Muscle of back (tissue), 13 donors: ENCODE measurements at places on chromosomes 11 and 22. TPM values are rescaled to one million over a fixed set of nuclear protein-coding genes. Genes with fewer than 3 reads are reported as not detected.

DNA sequence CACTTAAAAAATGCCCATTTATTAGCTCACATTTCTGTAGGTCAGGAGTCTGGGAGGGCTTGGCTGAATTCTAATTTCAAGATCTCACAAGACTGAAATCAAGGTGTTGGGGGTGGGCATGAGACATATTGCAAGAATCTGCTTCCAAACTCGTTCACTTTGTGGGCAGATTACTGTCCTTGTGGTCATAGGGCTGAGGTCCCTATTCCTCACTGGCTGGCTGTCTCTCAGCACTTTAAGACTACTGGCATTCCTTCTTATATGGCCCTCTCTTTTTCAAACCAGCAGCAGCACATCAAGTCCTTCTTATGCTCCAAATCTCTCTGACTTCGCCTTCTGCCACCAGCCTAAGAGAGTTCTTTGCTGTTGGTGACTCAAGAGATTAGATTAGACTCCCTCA is 27.8 kb upstream of the MYOD1 start:
- no peak for DNase-seq

DNA sequence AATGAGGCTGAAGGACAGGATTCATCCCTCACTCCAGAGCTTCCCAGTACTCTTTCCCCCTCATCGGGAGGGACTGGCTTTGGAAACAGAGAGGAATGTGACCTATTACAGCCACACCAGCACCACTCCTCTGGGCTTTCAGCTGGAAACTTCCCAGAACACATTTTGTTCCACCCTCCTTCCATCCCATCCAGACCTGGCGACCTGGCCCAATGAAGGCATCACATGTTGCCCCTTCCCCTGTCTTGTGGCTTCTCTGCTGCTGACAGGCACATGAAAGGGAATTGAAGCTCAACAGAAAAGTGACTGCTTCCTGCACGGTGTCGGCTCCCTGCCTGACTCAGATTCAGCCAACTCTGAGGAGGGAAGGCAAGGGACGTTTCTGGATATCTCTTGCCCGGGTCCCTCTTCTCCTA is 19.1 kb downstream of the IRAG1 start:
- no peak for DNase-seq

HORMAD2 gene
- polyA plus RNA-seq = not detected

DNA sequence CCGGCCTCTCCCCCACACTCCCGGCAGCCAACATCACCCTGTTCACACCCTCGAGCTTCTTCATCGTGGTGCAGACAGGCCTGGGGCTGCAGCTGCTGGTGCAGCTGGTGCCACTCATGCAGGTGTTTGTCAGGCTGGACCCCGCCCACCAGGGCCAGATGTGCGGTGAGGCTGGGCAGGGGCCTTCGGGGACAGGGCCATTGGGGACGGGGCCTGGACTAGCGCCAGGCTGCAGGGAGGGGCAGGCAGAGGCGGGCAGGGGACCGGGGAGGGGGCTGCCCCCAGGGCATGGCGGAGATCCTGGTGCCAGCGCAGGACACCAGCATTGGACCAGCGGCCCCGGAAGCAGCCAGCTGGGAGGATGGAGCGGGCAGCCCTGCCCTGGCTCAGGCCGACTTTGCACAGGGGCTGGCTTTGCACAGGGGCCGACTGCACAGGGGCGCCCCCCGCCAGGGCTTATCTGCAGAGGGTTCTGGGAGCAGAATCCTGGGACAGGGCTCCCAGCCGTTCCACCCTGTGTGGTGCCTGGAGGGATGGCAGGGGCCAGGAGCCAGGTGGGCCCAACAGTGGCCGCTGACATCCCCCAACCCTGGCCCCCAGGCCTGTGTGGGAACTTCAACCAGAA is 8.6 kb downstream of the MUC5B start:
- DNase-seq = no peak

FAM181B gene
- polyA plus RNA-seq = 0.12 TPM

- no peak for DNase-seq
Measured at GRCh38 chr22:38564669-38565068, 5.3 kb downstream of the DMC1 start.

MALAT1 gene
- polyA plus RNA-seq = 169 TPM

MUC5B gene
- polyA plus RNA-seq = 0.12 TPM

GRCh38 chr22:23032658-23033057 is 37.7 kb upstream of the GNAZ start:
- no peak for DNase-seq

FOSL1 gene
- not detected for polyA plus RNA-seq

GRCh38 chr11:132073787-132074186 is 703.4 kb downstream of the NTM start:
- no peak for DNase-seq

GRCh38 chr11:70916351-70916750 is 336.0 kb downstream of the SHANK2 start:
- no peak for DNase-seq

ZNF214 gene
- 1.9 TPM for polyA plus RNA-seq

VPS26B gene
- polyA plus RNA-seq = 36.3 TPM

DNA sequence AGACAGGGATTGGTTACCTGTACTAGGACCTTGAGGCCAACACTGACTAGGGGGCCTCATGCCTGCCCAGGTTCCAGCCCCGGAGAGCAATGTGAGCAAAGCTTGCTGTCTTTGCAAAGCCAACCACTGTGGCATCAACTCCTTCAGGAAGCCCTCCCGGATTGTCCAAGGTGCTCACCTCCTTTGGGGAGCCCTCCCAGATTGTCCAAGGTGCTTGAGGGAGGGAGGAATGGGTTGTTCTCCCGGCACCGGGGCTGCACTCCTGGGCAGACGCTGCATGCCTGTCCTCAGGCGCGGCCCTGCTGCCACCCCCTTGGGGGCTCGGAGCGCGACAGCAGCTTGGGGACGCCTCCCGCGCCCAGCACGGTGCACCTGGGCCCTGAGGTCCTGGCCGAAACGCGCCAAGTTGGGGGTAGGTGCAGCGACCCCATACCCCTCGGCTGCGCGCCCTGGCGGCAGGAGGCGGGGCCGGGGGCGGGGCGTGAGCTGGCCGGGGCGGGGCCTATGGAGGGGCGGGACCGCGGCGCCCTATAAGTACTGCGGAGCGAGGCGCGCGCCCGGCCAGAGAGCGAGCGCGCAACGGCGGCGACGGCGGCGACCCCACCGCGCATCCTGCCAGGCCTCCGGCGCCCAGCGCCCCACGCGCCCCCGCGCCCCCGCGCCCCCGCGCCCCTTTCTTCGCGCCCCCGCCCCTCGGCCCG is at the start of gene CD81:
Gene CD81, plus strand, starts transcription at position 560 of the 701 bp plus-strand sequence. CDS start 240 bp downstream, outside the sequence.
- no peak for DNase-seq

- no peak for DNase-seq
Measured at GRCh38 chr22:22936915-22937656, 49.5 kb downstream of the IGLL5 start.

- no peak for DNase-seq
Measured at GRCh38 chr11:102749101-102749722, 24.5 kb upstream of the MMP8 start.

SLC22A25 gene
- not detected for polyA plus RNA-seq

KCNJ1 gene
- 0.07 TPM for polyA plus RNA-seq

B3GAT1 gene
- 0.31 TPM for polyA plus RNA-seq

- DNase-seq = no peak
Measured at GRCh38 chr22:39777716-39778454, 115.7 kb downstream of the ENTHD1 start.

- no peak for DNase-seq
Measured at GRCh38 chr11:62567018-62567633, 6.6 kb downstream of the EEF1G start.

DNA sequence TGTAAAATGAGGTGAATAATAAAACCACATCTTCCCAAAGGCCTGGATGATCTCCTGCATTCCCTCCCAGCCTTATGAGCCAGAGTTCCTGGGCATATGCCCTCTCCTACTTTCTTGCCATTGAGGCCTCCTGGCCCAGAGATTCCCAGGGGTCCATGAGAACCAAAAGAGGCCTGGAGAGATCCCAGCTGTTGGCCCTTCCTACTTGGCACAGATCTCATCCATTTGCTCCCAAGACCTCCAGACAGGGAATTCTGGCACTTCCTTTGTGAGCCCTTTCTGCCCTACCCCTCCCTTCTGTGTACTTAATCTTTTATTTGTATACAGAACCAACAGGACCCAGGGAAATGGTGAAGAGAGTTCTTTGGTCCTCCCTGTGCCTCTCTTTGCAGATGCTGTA is 21.4 kb downstream of the POU2F3 start:
- no peak for DNase-seq

- no peak for DNase-seq
Measured at GRCh38 chr11:94150704-94151685, 22.4 kb downstream of the PANX1 start.

MYOD1 gene
- 41.3 TPM for polyA plus RNA-seq

GRCh38 chr11:115360186-115360824 is 143.9 kb downstream of the CADM1 start:
- no peak for DNase-seq

OR51Q1 gene
- not detected for polyA plus RNA-seq

GRCh38 chr11:96658436-96658835 is 268.6 kb downstream of the JRKL start:
- no peak for DNase-seq

- DNase-seq = peak; percentile 51
Measured at GRCh38 chr22:19984201-19984753, 32.3 kb downstream of the ARVCF start.

GLYATL1B gene
- polyA plus RNA-seq = not detected

GRCh38 chr11:118430956-118431355 is 5.3 kb upstream of the KMT2A start:
- DNase-seq = no peak

CLDN5 gene
- polyA plus RNA-seq = 68.9 TPM

DNA sequence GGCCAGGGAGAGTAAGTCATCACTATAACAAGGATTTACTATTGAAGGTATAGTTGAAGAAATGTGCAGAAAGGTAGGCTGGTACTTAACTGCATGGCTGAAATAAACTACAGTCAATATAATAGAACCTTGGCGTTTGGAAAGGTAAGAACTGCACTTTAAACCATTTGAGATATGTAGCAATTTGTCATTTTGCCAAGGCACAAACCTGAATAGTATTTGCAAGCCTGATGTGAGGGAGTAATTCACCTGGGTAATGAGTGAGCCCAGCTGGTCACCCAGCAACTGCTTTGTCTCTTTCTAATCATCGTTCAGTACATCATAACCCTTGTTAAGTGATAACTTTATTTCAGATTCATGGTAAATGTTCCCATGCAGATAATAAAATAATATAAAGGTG is 62.3 kb upstream of the SCUBE2 start:
- no peak for DNase-seq

IL18 gene
- 0.67 TPM for polyA plus RNA-seq

DNA sequence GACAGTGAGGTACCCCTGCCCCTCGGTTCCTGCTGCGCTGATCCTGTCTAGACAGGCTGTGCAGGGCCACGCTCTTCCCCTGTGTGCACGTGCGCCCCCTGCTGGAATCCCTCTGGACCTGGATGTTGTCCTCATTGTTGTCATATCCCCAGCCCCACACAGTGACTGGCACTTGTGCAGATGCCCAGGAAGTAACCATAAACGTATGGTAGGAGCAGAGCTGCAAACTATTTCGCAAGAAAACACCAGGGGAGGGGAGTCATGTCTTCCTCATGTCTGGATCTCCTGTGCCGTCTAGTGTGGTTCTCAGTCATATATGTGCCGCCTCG is 114.7 kb downstream of the CRYBB2 start:
- DNase-seq = no peak

DNA sequence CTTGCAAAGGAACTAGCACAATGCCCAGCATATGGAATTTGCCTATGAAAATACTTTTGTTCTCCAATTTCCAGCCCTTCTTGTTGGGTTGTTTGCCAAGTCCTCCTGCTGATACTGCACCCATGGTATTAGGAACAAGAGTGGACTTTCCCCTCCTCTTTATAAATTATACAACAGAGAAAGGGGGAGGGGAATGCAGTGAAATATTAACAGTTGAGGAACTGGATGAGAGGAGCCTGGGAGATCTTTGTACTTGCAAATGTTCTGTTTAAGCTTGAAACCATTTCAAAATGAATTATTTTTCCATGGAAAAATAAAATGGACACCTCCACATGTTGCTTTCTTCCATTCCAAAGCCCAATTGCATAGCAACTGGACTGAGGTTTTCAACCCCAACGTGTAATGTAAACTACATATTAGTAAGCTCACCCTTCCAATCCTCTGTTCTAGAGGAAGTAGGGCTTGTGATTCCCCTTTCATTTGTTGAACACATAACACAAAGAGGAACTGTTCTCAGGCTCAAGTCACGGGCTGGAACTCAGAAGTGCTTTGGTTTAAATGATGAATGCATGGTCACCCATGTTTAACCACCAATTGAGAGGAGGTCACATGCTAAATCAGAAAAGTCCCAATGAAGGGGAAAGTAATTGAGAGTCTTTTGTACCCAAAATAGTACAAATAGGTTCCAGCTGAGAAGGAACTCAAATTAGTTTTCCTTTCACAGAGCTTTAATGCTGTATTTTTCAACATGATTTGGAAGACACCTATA is 66.2 kb upstream of the ZC3H12C start:
- DNase-seq = peak; percentile 17

- no peak for DNase-seq
Measured at GRCh38 chr11:2462543-2462985, 17.8 kb downstream of the KCNQ1 start.

GRCh38 chr11:290621-291231 is 1.8 kb downstream of the PGGHG start:
- no peak for DNase-seq

KRTAP5-8 gene
- 0.17 TPM for polyA plus RNA-seq

OR4D5 gene
- polyA plus RNA-seq = not detected

HBG2 gene
- 5,564 TPM for polyA plus RNA-seq

DNA sequence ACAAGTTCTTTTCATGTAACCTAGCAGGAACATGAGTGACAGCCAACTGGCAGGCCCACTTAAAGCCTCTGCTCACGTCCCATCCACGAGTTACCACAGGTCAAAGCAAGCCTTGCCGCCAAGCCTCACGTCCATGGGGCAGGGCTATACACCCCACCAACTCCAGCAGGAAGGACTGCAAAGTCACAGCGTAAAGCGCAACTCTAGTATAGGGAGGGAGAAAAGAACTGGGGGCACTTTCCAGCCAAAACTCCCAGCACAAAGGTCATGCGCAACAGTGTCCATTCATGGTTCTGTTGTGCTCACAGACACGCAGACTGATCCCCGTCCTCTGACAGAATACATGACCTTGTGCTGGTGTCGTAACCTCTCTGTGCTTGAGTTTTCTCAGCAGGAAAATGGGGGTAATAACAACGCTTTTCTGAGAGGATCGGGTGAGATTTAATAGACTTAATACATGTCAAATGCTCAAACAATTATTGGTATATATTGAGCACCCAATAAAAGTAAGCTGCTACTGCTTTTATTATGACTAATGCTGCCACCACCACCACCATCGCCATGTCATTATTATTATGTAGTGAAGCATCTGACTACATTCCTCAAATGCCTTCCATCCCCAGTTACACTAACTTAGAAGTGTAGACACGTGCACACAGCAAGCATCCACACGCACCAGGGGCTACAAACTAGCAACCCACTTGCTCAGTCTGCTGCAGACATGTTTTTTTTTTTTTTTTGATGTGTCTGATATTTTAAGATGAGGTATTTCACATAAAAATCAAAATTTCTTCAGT is 104.4 kb upstream of the PARVA start:
- DNase-seq = no peak
